SJCRH30 (cell line): ENCODE measurements at places on chromosomes 11 and 22. TPM values are rescaled to one million over a fixed set of nuclear protein-coding genes. Genes with fewer than 3 reads are reported as not detected.

Gene SOX10
- not detected in 2 replicates for total RNA-seq

Gene MGAT3
- total RNA-seq: not detected in 2 replicates

Gene SULT4A1
- not detected in 2 replicates for total RNA-seq

DNA sequence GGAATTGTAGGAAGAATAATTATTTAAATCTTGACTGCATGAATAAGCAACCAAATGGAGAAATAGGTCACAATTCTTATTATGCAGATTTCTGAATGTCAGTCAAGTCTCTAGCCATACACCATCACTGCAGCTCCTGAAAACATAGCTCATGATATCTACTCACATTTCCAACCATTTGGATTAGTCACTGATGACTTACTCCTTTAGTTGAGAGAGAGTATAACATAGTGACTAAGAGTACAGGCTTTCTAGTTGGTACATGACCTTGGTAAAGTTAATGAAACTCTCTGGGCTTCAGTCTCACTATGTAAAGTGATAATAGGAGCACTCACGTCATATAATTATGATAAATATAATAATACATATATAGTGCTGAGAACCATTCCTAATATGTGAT lies 265.2 kb downstream of the KCNA4 start:
- no peak overlapping the region for H3K27ac ChIP-seq
- no peaks in the 10 kb centered on the region for H3K36me3 ChIP-seq
- no peak for DNase-seq
- no peaks in the 10 kb centered on the region for H3K27me3 ChIP-seq
- no peak overlapping the region for H3K4me3 ChIP-seq

DNA sequence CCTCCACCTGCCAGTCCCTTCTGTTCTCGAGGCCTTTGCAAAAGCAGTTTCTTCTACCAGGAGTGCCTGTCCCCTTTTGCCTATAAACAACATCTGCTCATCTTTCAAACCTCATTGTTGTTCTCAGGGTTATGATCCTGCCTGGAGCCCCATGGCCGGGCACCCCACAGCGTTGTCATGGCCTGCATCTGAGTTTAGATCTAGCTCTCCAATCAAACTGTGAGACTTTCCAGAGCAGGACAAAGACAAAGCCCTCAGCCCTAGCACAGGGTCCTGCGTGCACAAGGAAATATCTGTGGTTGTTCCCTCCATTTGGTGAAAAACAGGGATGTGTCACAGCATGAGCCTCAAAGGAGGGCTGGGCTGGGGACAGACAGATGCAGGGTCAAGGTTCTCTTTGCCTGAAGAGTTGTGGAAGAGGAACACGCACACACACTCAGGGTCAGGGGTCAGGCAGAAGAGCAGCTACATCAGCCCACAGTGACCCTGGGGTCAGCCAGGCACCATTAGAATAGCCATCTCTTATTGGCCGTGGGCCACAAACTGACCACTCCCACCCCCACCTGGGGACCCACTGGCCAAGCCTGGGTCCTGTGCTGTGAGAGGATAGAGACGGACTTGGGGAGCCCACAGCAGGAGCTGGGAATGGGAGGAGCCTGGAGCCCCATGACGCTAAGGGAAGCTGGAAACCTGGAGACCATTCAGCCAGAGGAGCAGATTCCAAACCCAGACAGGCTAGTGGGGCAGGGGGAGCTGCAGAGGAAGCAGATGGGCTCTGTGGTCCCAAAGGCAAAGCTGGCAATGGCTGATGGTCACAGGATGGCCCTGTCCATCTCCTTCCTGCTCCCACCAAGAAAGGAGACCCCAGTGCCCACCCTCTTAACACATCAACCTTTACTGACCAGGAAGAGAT lies 99.4 kb downstream of the PDE2A start:
- peaks cover 6% of the 10 kb centered on the region for H3K4me1 ChIP-seq
- no peaks in the 10 kb centered on the region for H3K27me3 ChIP-seq
- DNase-seq: no peak
- no peak overlapping the region for H3K4me3 ChIP-seq

GRCh38 chr11:83921447-83922192 lies 635.5 kb upstream of the CCDC90B start:
- no peaks in the 10 kb centered on the region for H3K4me1 ChIP-seq
- H3K36me3 ChIP-seq: no peaks in the 10 kb centered on the region
- DNase-seq: no peak
- H3K27me3 ChIP-seq: no peaks in the 10 kb centered on the region
- H3K4me3 ChIP-seq: no peak overlapping the region
- no peak overlapping the region for H3K27ac ChIP-seq

GRCh38 chr11:81585390-81585933 lies 1148.2 kb downstream of the FAM181B start:
- H3K4me1 ChIP-seq: no peaks in the 10 kb centered on the region
- H3K27ac ChIP-seq: no peak overlapping the region
- no peak overlapping the region for H3K4me3 ChIP-seq
- H3K27me3 ChIP-seq: no peaks in the 10 kb centered on the region
- no peak for DNase-seq

- H3K27me3 ChIP-seq: peaks cover 32% of the 10 kb centered on the region
- no peaks in the 10 kb centered on the region for H3K36me3 ChIP-seq
- no peak overlapping the region for H3K4me3 ChIP-seq
- H3K27ac ChIP-seq: no peak overlapping the region
- no peaks in the 10 kb centered on the region for H3K4me1 ChIP-seq
- DNase-seq: no peak
Observed at GRCh38 chr11:134024420-134025081, 44.3 kb upstream of the JAM3 start.

Gene OR52I2
- total RNA-seq: not detected in 2 replicates

- peak overlapping the region; percentile 71 for H3K4me3 ChIP-seq
- peaks cover 9% of the 10 kb centered on the region for H3K36me3 ChIP-seq
- no peaks in the 10 kb centered on the region for H3K27me3 ChIP-seq
- H3K4me1 ChIP-seq: peaks cover 10% of the 10 kb centered on the region
- no peak for DNase-seq
Observed at GRCh38 chr11:64185175-64185692, 737 bp upstream of the STIP1 start.

Gene GLYATL1
- not detected in 2 replicates for total RNA-seq

GRCh38 chr11:36394926-36395325 lies 98.8 kb downstream of the PRR5L start:
- peaks cover 14% of the 10 kb centered on the region for H3K36me3 ChIP-seq
- peaks cover 1% of the 10 kb centered on the region; the same call in 1 of the 2 replicates for H3K4me1 ChIP-seq
- H3K27ac ChIP-seq: no peak overlapping the region
- H3K4me3 ChIP-seq: no peak overlapping the region
- no peak for DNase-seq

DNA sequence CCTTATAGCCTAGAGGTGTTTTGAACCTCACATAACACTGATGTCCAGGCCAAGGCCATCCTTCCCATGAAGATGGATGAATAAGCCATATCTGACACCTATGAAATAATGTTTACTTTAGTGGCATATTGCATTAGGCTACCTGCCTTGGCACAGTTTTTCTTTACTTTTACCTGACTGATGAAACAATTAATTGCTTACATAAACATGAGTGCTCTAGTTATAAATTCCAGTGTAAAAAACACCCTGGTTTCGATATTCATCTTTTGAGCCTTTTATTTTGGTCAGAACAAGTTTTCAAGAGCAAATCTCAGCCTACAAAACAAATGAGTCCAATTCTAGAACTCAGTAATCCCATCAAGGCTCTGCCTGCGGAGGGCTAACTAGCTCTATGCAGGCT lies 7.0 kb upstream of the HBE1 start:
- H3K36me3 ChIP-seq: no peaks in the 10 kb centered on the region
- H3K27ac ChIP-seq: no peak overlapping the region
- no peaks in the 10 kb centered on the region for H3K4me1 ChIP-seq
- DNase-seq: no peak
- H3K4me3 ChIP-seq: no peak overlapping the region

DNA sequence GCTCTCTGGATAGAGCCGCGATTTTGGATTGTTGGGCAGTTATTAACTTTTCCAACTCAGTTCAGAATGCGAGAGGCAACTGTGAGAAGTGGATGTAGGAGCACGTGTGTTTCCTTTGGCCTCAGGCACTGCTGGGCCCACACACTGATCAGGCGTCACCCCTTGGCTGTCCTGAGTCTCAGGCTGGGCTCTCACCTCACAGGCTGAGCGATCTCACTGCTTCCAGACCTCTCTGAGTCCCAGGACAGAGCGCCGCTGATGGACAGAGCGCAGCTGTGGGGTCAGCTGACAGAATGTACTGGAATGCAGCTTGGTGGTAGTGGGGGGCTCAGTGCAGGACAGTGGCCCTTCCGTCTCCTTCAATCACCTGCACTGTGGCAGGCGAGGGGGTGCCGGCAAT lies 516.2 kb downstream of the TBC1D22A start:
- no peak overlapping the region for H3K27ac ChIP-seq
- H3K36me3 ChIP-seq: no peaks in the 10 kb centered on the region
- H3K4me3 ChIP-seq: no peak overlapping the region
- peaks cover 4% of the 10 kb centered on the region; the same call in 1 of the 2 replicates for H3K4me1 ChIP-seq
- DNase-seq: no peak

DNA sequence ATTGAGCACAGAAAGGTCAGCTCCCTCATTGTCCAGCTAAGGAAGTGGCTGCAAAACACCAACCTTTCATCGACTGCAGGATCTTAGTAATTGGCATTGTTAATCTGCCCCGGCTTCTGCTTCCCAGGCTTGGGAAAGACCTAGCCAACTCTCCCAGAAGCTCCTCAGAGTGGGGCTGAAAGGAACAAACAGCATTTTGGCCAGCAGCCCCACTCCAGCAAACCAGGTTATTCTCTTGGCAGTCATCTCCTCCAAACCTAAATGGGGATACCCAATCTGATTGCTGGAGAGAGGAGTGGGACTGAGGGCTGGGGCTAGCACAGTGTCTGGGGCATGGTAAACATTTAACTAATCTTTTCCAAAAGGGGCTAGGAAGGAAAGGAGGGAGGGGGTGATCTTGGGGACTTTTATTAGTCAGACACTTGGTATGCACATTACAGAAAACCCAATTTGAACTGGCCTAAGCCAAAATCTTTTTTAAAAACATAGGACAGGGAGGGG lies 294.4 kb downstream of the MN1 start:
- no peak overlapping the region for H3K27ac ChIP-seq
- H3K4me3 ChIP-seq: no peak overlapping the region
- no peak for DNase-seq
- no peaks in the 10 kb centered on the region for H3K36me3 ChIP-seq
- H3K4me1 ChIP-seq: peaks cover 35% of the 10 kb centered on the region
- H3K27me3 ChIP-seq: no peaks in the 10 kb centered on the region

GRCh38 chr22:48665311-48665995 lies 1162.2 kb downstream of the BRD1 start:
- no peaks in the 10 kb centered on the region for H3K4me1 ChIP-seq
- no peak overlapping the region for H3K4me3 ChIP-seq
- DNase-seq: no peak
- H3K27me3 ChIP-seq: no peaks in the 10 kb centered on the region; the same call in 1 of the 2 replicates
- H3K27ac ChIP-seq: no peak overlapping the region
